Mammary epithelial cell (primary cell): ENCODE measurements at places on chromosomes 5 and 9. TPM values are rescaled to one million over a fixed set of nuclear protein-coding genes. Genes with fewer than 3 reads are reported as not detected.

Gene ZFAND5
- 92.5 TPM for total RNA-seq

Gene PCDHB3
- total RNA-seq: 1.0 TPM

Gene POLK
- total RNA-seq: 32.8 TPM

Gene PPP3R2
- not detected for total RNA-seq

Gene TMCO6
- 4.0 TPM for total RNA-seq

Gene DMGDH
- 3.8 TPM for total RNA-seq

Gene TTC16
- 0.11 and 0.21 TPM in 2 replicates for total RNA-seq

Gene DNAH5
- total RNA-seq: 1.1 and 2.1 TPM in 2 replicates

Gene TMC1
- not detected for total RNA-seq

Gene NME5
- total RNA-seq: 5.5 TPM

Gene GCNT4
- total RNA-seq: 9.7 TPM

Gene NR6A1
- total RNA-seq: 4.8 TPM

Gene KIF12
- 1.3 and 1.6 TPM in 2 replicates for total RNA-seq

Gene PLEKHG4B
- total RNA-seq: 0.09 and 0.19 TPM in 2 replicates

Gene CKMT2
- total RNA-seq: not detected in 2 replicates

Gene CCL21
- not detected for total RNA-seq

Gene BTNL8
- not detected for total RNA-seq

Gene ORM1
- not detected for total RNA-seq

Gene DRD1
- total RNA-seq: not detected in 2 replicates

Gene GLRA1
- total RNA-seq: not detected

Gene CFAP157
- total RNA-seq: 0.19 TPM in 1 of 2 replicates, not detected in the other

Gene SPAAR
- total RNA-seq: not detected in 2 replicates

Gene GABRA1
- total RNA-seq: not detected

Gene KIF20A
- 0.67 TPM for total RNA-seq

Gene PITX1
- total RNA-seq: 18.0 and 21.3 TPM in 2 replicates

Gene PTGR1
- 61.6 and 62.0 TPM in 2 replicates for total RNA-seq

Gene FCN2
- not detected for total RNA-seq

Gene PCDHB5
- total RNA-seq: 0.12 and 0.13 TPM in 2 replicates

Gene QRFP
- not detected for total RNA-seq

Gene FAM240B
- total RNA-seq: not detected in 2 replicates

Gene EQTN
- not detected in 2 replicates for total RNA-seq

Gene CBY3
- not detected in 2 replicates for total RNA-seq

Gene ARID3C
- total RNA-seq: 0.17 TPM

Gene DNAI1
- total RNA-seq: not detected in 2 replicates

Gene HAVCR2
- not detected in 2 replicates for total RNA-seq

Gene CDX1
- not detected for total RNA-seq

Gene FAM169A
- 24.5 and 37.7 TPM in 2 replicates for total RNA-seq

Gene NR2F1
- total RNA-seq: 1.6 and 3.5 TPM in 2 replicates

Gene CACNA1B
- total RNA-seq: under 0.01 TPM

Gene FOXD4L4
- 0.67 TPM for total RNA-seq

Gene ELL2
- total RNA-seq: 161 TPM

Gene KLHL9
- 24.7 TPM for total RNA-seq

Gene IL9
- not detected for total RNA-seq

Gene RASEF
- total RNA-seq: 1.5 and 2.0 TPM in 2 replicates

Gene IFNK
- total RNA-seq: not detected in 2 replicates
